ENCODE measurements at places on chromosomes 12 and 14. TPM values are rescaled to one million over a fixed set of nuclear protein-coding genes. Genes with fewer than 3 reads are reported as not detected.

Gene SERPINA10
- total RNA-seq: 0.05 TPM

Gene NEK9
- 17.6 TPM for total RNA-seq

Gene CISTR
- total RNA-seq: not detected

Gene CCND2
- 53.6 TPM for total RNA-seq

Gene CLEC4A
- total RNA-seq: 11.0 TPM

Gene ERBB3
- 1.4 TPM for total RNA-seq

Gene SIX6
- under 0.01 TPM for total RNA-seq

Gene C14orf39
- 0.24 TPM for total RNA-seq

Gene KRT78
- total RNA-seq: 0.42 TPM

Gene CEBPE
- 2.5 TPM for total RNA-seq

Gene PIWIL1
- 0.28 TPM for total RNA-seq

Gene SLC41A2
- total RNA-seq: 14.7 TPM

Gene MED6
- total RNA-seq: 29.3 TPM

Gene TPPP2
- not detected for total RNA-seq

Gene SRRM4
- under 0.01 TPM for total RNA-seq

Gene PTHLH
- 0.57 TPM for total RNA-seq

Gene OAS1
- 55.3 TPM for total RNA-seq

Gene CMA1
- 0.28 TPM for total RNA-seq

Gene FAM186B
- total RNA-seq: 0.09 TPM

Gene HOXC11
- total RNA-seq: not detected

Gene CYP27B1
- 0.42 TPM for total RNA-seq

Gene PSEN1
- 32.0 TPM for total RNA-seq

Gene FGF6
- not detected for total RNA-seq

Gene ACVRL1
- 14.9 TPM for total RNA-seq

Gene ADCY4
- total RNA-seq: 1.9 TPM

Gene BIN2
- total RNA-seq: 63.3 TPM

Gene ENDOU
- 0.14 TPM for total RNA-seq

Gene ADCK1
- 2.8 TPM for total RNA-seq

Gene NTF3
- total RNA-seq: 0.61 TPM

Gene GLS2
- 1.0 TPM for total RNA-seq

Gene GYS2
- total RNA-seq: not detected

Gene RFX4
- total RNA-seq: 0.05 TPM

Gene SLC6A15
- total RNA-seq: 0.09 TPM

Gene MDGA2
- 0.09 TPM for total RNA-seq

Gene LRFN5
- 0.90 TPM for total RNA-seq

Gene ARHGEF25
- 2.0 TPM for total RNA-seq

Gene LRRC9
- under 0.01 TPM for total RNA-seq

Gene TMX1
- 43.2 TPM for total RNA-seq

All from thymus (tissue), 14 donors.